ENCODE measurements at places on chromosomes 7 and 10.

- DNase-seq: peak; percentile 44
These were observed 165.8 kb upstream of the PRSS1 start for GRCh38 chr7:142583446-142583845.

DNA sequence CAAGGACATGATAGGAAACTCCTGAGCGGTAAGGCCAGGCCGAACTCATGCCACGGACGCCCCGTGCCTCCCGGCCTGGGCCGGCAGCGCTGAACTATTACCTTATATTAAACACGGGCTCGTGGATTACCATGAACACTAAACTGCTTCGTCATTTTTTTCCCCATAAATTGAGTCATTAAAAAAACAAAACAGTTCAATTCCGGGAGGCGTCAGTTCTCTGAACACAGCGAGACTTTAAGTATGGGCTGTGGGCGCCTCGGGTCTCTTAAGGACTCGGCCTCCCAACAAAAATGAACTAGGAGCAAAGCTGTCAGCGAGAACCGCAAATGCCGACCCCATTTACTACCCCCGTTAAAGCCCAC lies 519 bp downstream of the PITRM1 start:
- DNase-seq: no peak

GRCh38 chr10:71945819-71946474 lies 18.2 kb upstream of the CHST3 start:
- no peak for DNase-seq

DNA sequence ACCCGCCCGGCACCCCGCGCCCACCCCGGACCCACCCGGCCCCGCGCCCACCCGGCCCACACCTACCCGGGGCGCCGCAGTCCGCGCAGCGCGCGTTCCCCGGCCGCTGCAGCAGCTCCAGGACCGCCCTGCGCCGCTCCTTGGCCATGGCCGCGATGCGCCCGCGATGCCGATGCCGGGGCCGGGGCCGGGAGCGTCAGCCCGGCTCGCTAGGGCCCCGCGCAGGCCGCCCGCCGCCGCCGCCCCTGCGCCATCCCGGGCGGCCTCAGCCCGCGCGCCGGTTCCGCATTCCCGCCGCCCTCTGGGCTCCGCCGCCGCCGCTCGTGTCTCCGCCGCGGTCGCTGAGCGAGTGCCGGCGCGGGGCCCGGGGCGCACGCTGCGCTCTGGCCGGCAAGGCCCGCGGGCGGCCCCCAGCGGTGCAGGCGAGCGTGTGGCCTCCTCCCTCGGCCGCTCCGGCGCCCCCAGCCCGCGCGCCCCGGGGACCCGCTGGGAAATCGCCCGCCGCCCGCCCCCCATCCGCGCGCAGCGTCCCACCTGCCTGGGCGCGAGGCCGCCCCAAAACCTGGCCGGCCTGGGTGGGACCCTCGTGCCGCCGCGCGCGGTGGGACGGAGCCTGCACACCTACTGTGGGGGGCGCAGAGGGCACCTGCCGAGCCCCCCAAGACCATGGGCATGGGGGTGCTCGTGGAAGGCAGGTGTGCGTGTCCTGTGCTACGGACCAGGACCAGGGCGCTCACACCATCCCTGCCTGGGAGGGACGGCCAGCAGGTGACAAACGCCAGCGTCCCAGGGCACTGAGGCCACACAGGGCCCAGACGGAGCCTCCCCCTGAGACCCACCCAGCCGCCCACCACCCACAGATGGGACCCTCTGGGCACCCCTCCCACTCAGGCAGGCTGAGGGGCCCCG lies at the start of gene ADAP1:
TSS of gene ADAP1 (minus strand) at position 351 of the 909 bp plus-strand sequence. CDS start at position 148, 203 bp downstream.
- peak; percentile 67 for DNase-seq

DNA sequence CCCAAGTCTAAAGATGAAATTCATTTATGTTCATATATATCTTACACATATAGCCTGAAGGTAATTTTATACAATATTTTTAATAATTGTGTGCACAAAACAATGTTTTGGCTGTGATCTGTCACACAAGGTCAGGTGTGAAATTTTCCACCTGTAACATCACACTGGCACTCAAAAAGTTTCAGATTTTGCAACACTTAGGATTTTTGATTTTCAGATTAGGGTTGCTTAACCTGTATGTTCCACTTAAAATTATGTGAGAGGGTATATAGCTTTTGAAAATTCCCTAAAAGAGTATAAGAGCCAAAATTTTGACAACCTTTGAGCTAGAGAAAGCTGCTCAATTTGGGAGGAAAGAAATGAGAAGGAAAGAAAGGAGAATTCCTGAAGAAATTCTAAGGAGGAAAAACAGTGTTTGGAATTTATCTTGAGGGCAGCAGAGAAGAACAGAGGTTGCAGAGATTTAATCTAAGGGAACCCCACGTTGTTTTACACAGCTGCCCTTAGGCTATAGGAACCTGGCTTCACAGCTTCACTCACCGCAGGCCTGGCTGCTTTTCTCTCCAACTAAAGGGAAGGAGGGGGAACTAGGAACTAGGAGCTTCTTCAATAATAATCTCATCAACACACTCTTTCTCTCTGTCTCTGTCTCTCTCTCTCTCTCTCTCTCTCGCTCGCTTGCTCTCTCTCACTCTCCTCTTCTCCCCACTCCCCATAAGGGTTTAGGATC lies 8.5 kb downstream of the VOPP1 start:
- no peak for DNase-seq

GRCh38 chr10:127302343-127302742 lies 106.0 kb upstream of the INSYN2A start:
- DNase-seq: no peak

DNA sequence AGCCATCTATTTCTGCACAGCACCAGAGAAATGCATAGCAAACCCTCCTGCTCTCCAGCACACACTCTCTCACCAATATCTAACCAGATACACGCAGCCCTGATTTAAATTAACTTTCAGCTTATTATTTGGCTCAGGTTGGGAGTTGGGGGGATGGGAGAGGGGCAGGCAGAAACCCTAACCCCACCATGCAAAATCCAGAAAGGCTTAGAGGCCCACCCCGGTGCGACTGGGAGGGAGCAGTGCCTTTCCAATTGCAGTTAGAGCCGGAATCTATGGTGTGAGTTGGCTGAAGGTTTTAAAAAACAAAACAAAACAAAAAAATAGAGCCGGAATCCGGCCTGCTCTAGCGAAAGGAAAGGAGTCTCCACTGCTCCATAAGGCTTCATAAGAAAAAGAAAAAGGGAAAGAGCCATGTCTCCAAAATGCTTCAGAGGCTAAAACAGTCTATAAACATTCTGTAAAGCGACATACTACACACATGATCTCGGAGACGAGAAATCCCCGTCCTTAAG lies 2.9 kb downstream of the IGF2BP3 start:
- no peak for DNase-seq

DNA sequence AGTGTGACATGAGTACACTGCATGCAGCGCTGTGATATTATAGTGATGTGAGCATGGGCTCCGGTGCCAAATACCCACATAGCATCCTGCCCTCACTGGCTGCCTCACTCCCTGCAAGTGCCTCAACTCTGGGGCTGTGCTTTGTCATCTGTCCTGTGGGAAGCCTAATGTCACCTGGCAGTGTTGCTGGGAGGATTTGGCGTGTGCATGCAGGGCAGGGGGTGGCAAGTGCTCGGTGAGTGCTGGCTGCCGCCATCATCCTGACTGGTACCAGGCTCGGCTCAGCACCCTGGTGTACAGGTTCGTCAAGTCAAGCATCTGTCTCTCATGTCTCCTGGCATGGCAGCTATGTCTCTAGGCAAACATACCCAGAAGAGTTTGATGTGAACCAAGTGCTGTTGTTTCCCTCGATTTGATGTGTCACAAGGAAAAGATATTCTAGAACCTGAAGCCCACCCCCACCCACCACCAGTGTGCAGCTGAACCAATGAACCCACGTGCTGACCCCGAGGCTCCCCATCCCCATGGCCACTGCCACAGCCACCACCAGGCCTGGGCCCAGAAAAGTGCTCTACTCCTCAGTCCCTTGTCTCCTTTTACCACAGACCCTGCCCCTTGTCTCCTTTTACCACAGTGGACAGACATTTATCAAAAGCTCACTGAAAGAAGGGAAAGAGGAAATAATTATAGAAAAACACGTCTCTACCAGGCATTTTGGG lies 135.8 kb downstream of the MAPK8 start:
- DNase-seq: no peak

DNA sequence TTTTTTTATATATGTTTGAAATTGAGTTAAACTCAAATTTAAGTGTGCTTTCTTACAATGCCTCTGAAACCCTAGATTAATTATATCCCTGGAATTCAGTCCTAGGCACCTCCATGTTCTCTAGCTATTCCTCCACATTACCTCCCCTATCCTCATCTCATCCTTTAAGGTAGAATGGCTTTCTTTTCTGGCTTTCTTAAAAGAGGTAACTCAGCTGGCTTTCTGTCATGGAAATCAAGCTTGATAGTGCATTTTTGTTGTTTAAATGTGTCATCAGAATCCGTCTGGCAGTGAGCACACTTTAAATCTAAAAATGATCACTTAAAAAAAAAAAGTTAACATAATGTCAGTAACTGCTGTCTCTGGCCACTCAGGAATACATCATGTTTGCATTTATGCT lies 42.2 kb downstream of the AHR start:
- no peak for DNase-seq

DNA sequence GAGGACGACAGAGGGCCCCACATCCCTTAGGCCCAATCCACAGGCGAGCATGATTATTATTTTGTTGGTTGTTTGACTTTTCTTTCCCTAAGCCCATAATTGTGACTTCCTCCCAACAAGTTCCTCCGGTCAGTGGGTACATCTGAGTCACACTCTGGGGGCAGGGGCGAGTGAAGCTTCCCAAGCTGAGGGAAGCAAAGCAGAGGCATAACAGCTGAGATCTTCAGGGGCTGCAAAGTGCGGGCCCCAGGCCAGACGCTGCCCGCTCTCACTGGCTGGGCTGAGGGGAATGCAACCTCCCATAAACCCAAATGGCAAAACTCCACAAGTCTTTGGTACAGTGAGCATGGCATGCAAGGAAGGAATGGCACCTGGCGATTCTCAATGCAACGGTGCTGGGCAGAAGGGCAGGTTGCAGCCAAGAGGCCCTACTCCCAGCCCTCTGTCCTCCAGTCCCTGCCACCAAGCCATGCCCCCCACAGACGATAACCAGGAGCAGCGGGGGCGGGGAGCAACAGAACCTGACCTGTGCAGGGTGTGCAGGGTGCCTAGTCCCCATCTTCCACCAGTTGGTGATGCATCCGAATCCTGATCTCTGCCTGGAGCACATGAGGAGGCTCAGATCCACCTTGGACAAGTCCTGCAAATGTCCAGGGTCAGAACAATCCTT lies 25.3 kb downstream of the TNS3 start:
- no peak for DNase-seq

GRCh38 chr7:16416289-16417282 lies 4.8 kb downstream of the CRPPA start:
- DNase-seq: no peak

DNA sequence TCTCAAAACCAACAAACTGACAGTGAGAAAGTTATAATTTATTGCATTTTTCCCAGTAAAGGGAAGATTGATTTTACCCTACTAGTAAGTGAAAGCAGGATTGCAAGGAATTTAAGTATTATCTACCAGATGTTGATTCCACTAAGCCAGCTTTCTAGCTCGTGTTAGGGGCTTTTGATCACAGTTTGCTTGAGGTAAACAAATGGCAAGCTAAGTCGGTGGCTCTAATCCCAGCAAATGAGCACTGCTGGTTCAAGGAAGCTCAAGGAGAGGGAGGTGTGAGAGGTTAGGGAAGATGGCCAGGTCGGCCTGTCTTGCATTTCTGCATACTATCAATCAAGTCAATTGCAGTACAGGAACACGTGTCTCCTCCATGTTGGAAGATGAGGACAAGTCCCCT lies 448.7 kb upstream of the POM121L12 start:
- DNase-seq: no peak

DNA sequence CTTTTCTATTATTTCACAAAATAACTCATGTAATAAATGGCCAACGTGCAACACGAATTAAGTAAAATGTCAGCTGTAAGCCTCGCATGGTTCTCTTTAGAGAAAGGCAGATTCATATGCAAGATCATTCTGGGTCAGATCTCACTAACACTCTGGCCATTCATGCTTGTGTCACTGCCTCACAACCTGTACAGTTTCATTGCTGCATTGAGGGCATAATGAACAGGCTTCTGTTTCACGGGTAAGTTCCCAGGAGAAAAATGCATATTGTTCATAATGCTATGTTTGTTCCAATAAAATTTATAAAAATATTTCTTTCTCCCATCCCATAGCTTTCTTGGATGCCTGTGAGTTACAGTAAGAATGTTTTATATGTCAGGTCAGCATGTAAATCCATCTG lies 734.0 kb upstream of the ANKRD30A start:
- no peak for DNase-seq

DNA sequence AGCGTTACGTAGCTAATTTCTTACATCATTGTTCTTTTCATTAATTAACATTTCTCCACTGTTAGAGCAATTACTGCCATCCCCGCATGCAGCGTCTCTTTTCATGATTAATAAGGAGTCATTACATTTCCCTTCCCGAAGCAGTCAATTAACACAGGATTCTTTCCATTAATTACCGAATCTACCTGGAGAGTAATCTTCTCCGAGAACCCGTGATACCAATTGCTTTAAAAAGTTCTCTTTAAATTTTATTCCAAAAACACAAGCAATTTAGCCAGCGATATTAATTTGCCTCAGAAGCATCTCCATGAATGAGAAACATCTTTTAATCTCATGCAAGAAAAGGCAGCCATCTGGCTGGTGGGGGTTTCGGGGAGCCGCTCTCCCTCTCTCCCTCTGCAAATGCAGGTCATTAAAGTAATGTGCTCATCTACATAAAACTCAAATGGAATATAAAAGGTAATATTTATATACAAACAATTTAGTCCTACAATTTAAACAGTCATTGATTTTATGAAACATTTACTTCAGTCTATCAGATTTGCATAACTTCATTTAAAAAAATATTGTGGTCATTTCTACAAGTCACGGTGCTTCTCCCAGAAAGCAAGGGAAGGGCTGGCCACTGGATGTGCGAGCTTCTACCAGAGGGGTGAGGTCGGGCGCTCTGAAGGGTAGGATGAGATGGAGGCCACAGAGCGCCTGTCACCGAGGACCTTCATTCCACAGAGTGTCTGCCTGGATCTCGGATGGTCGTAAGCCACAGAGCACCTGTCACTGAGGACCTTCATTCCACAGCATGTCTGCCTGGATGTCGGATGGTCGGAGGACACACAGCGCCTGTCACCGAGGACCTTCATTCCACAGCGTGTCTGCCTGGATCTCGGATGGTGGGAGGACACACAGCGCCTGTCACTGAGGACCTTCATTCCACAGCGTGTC lies 145.0 kb downstream of the WDR37 start:
- DNase-seq: no peak

DNA sequence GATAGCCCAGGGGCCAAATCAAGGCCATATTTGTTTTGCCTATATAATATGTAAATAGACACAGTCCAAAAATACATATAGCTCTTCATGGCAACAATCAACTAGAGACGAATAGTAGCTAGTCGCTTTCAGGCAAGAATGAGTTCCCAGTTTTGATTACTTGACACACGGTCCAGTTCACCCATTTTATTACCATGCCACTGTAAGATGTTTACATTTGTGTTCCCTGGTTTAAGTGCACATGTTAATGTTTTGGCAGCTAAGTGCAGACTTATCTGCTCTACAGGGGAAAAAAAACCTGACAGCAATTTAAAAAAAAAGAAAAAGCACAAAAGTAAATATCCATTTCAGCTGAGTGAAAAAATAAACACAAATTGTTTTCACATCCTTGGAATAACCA lies 213.1 kb downstream of the TPK1 start:
- no peak for DNase-seq

- no peak for DNase-seq
These were observed 32.9 kb upstream of the JCAD start for GRCh38 chr10:30092151-30092790.

GRCh38 chr10:22714479-22715289 lies at the start of gene PIP4K2A:
Gene PIP4K2A, minus strand, starts transcription at chr10:22714578. Its CDS starts 252 bp downstream, at chr10:22714326.
- DNase-seq: peak; percentile 80

- no peak for DNase-seq
These were observed 31.0 kb upstream of the ARHGAP12 start for GRCh38 chr10:31959461-31960173.
